Uterine smooth muscle cell (primary cell): ENCODE measurements at places on chromosomes 1 and 21. TPM values are rescaled to one million over a fixed set of nuclear protein-coding genes. Genes with fewer than 3 reads are reported as not detected.

HPCA gene
- not detected in 2 replicates for total RNA-seq

LCE6A gene
- not detected in 2 replicates for total RNA-seq

OR6K6 gene
- 0.12 TPM in 1 of 2 replicates, not detected in the other for total RNA-seq

RNU1-4 gene
- total RNA-seq, result under 0.01 and 2,224 TPM in 2 replicates

RGS4 gene
- total RNA-seq, result 265 and 486 TPM in 2 replicates

NUF2 gene
- 9.5 and 68.5 TPM in 2 replicates for total RNA-seq

RNU1-3 gene
- total RNA-seq, result under 0.01 and 2,224 TPM in 2 replicates

C1orf87 gene
- total RNA-seq, result not detected in 2 replicates

RCAN3 gene
- total RNA-seq, result 4.4 and 5.2 TPM in 2 replicates

OR2M3 gene
- not detected in 2 replicates for total RNA-seq

OR6N1 gene
- not detected in 2 replicates for total RNA-seq
